Lower lobe of right lung (tissue), 2 donors: ENCODE measurements at places on chromosomes 1 and 21.
A peak's percentile ranks its signal among the peaks of the same experiment; 100 is the strongest.

DNA sequence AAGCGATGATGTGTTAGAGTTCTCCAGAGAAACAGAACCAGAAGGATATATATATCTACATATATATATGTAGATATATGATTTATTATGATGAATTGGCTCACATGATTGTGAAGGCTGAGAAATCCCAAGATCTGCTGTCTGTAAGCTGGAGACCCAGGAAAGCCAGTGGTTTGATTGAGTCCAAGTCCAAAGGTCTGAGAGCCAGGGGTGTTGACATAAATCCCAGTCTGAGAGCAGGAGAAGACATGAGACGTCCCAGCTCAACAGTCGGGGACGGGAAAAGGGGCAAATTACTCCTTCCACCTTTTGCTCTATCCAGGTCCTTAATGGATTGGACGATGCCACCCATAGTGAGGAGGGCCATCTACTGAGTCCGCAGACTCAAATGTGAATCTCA, 126.6 kb downstream of the PRDM2 start:
- no peak overlapping the region for H3K4me3 ChIP-seq
- no peak overlapping the region for H3K27ac ChIP-seq
- H3K4me1 ChIP-seq, result peaks cover 19% of the 10 kb centered on the region
- peaks cover 22% of the 10 kb centered on the region for H3K36me3 ChIP-seq
- no peaks in the 10 kb centered on the region for H3K27me3 ChIP-seq
- no peak for DNase-seq

GRCh38 chr1:221316491-221317056, 425.3 kb downstream of the DUSP10 start:
- no peak overlapping the region for H3K27ac ChIP-seq
- H3K27me3 ChIP-seq, result no peaks in the 10 kb centered on the region
- H3K4me3 ChIP-seq, result no peak overlapping the region
- no peak for DNase-seq

GRCh38 chr1:23489842-23490241, 5.9 kb upstream of the ASAP3 start:
- DNase-seq, result no peak
- no peak overlapping the region for H3K27ac ChIP-seq
- no peak overlapping the region for H3K4me3 ChIP-seq
- H3K27me3 ChIP-seq, result no peaks in the 10 kb centered on the region
- H3K36me3 ChIP-seq, result no peaks in the 10 kb centered on the region
- H3K4me1 ChIP-seq, result no peaks in the 10 kb centered on the region

DNA sequence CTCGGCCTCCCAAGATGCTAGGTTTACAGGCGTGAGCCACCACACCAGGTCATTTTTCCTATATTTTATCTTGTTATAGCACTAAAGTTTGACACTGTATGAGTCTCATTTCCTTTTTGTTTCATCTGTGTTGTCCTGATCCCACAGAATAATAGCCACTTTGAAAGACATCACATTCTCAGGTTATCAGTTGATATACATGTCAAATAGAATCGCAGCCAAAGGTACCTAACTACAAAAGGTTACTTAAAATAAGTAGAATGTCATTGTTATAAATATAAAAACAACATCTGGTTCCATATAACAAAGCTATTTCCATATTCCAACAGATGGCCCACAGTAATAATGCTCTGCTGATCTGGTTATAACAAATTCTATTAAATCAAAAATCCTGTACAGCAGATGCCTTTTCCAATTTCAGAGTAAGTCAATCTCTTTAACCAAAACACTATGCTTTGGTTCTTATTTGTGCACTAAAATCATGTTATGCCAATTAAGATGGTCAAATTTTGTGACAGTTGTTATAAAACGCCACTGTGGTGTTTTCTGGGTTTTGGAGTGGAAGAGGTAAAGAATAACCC, 6.0 kb downstream of the FOXJ3 start:
- no peaks in the 10 kb centered on the region for H3K27me3 ChIP-seq
- H3K36me3 ChIP-seq, result no peaks in the 10 kb centered on the region
- no peak overlapping the region for H3K27ac ChIP-seq
- DNase-seq, result no peak
- no peak overlapping the region for H3K4me3 ChIP-seq

DNA sequence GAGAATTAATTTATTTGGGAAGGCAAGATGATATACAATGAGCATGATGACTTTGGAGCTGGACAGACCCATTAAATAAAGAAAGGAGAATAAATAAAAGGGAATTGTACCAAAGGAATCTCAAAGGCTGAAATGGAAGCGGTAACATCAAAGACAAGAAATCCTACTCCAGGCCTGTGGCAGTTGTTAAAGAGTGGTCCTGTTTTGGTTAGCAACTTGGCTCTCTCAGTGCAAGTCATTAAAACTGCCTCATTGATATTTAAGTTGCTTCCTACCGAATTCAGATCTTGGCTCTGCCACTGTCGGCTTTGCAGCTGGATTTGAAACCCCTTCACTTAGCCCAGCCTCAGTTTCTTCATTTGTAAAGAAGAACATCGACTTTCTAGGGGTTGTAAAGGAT, 10.1 kb downstream of the TGFB2 start:
- DNase-seq, result no peak
- H3K4me1 ChIP-seq, result peaks cover 7% of the 10 kb centered on the region
- no peak overlapping the region for H3K27ac ChIP-seq
- no peaks in the 10 kb centered on the region for H3K27me3 ChIP-seq

DNA sequence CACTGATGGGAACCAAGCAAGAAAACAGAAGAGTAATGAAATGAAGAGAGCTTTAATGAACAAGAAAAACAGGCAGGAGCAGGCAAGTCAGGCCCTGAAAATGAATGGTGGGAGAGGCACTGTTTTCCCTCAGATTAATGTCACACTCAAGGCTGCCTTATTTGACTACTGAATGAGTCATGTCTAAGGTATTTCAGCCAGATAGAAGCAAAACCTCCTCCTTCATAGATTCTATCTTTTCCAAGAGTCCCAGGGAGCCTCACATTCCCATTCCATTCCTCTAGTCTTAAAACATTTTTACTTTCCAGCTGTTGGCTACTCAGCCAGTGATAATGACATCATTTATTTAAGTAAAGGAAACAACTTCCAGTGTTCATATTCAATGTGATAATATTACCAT, 228.4 kb upstream of the NRIP1 start:
- no peaks in the 10 kb centered on the region for H3K4me1 ChIP-seq
- no peaks in the 10 kb centered on the region for H3K27me3 ChIP-seq
- H3K36me3 ChIP-seq, result no peaks in the 10 kb centered on the region
- DNase-seq, result no peak

DNA sequence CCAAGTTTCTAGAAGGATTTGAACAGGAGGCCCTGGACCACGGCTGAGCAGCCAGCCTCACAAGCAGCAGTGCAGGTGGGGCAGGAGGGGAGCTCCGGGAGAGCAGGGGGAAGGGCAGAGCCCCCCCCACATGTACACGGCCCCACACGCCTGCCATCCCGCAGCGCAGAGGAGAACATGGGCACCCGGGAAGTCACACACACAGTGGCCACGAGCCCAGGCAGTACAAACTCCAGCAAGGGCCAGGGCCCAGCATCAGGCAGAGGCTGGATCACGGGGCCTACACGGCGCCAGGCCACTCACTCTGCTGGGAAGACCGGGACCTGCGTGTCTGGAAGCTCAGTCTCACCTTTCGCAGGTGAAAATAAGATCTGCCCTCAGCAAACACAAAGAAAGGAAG, 5.2 kb downstream of the SUMO3 start:
- H3K4me1 ChIP-seq, result peaks cover 27% of the 10 kb centered on the region
- no peak overlapping the region for H3K4me3 ChIP-seq
- peaks cover 49% of the 10 kb centered on the region for H3K36me3 ChIP-seq
- H3K27me3 ChIP-seq, result no peaks in the 10 kb centered on the region
- DNase-seq, result no peak
- no peak overlapping the region for H3K27ac ChIP-seq

DNA sequence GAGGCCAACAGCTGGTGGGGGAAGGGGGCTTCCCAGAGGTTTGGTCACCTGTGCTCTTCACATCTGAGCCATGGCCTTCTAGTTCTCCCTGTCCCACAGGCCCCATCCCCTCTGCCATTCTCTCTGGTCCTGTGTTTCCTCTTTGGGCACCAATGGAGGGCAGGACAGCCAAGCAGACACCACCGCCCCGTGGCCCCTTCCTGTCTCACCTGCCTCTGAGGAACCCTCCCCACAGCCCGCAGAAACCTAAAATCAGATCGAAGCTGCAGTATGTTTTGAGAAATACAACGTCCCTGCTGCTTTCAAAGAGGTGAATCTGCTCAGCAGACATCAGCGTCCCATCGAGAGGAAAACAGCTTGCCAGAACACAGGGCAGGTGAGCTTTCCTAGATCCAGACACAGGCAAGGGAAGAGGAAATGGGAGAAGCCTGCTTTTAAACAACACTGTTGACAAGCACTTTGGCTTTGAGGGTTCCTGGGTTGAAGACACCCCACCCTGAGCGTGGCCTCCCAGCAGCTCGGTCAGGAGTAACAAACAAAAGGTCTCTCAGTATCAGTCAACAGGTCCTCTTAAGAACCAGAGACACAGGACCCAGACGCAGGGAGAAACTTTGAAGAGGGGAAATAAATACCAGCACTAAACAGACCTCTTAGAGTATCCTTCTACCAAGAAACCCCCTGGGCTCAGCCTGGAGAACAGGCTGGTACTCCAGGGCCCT, 2.3 kb downstream of the PANK4 start:
- H3K4me3 ChIP-seq, result peak overlapping the region; percentile 95
- peaks cover 30% of the 10 kb centered on the region for H3K36me3 ChIP-seq
- no peak for DNase-seq
- H3K27ac ChIP-seq, result no peak overlapping the region

DNA sequence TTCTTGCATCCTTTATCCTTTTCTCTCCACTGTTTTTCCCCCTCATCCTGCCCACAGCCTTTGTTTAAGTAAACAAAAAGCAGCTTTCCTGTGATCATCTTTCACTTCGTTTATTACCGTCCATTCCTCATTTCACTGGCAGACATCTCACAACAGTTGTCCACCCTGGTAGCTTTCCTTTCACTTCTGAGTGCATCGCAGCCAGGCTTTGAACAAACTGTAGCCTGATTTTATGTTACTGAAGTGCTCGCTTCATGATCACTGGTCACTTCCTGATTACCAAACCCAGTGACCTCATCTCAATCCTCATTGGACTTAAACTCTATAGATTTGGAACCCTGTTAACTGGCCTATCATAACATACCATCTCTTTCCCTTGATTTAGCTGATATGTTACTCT, 67.7 kb downstream of the SDCCAG8 start:
- H3K36me3 ChIP-seq, result peaks cover 3% of the 10 kb centered on the region
- H3K4me1 ChIP-seq, result no peaks in the 10 kb centered on the region
- no peaks in the 10 kb centered on the region for H3K27me3 ChIP-seq
- H3K27ac ChIP-seq, result no peak overlapping the region

DNA sequence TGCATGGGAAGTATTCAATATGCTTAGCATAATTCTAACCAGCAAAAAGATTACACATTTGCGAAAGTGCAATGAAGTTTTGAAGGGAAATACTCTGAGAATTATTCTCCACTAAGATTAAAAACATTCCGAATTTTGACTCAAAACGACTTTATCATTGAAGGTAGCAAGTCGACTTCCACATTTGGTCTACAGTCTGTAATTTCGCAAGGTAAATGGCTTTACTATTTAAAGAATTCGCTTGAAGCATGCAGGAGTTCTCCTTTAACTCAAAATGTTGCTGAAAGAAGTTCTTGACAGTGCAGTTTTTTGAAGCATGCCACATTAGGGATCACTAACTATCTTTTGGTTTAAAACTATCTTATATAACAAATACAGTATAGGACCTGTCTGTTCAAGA, 161.0 kb upstream of the HP1BP3 start:
- no peaks in the 10 kb centered on the region for H3K4me1 ChIP-seq
- DNase-seq, result no peak
- no peak overlapping the region for H3K4me3 ChIP-seq
- H3K36me3 ChIP-seq, result no peaks in the 10 kb centered on the region
- H3K27ac ChIP-seq, result no peak overlapping the region
